ENCODE measurements at places on chromosomes 7 and 10.

- H3K27me3 ChIP-seq: no peaks in the 10 kb centered on the region
- H3K27ac ChIP-seq: no peak overlapping the region
- H3K4me3 ChIP-seq: no peak overlapping the region
- no peaks in the 10 kb centered on the region for H3K36me3 ChIP-seq
- no peaks in the 10 kb centered on the region for H3K4me1 ChIP-seq
These were observed 4.2 kb downstream of the SUN1 start for GRCh38 chr7:836429-836828.

DNA sequence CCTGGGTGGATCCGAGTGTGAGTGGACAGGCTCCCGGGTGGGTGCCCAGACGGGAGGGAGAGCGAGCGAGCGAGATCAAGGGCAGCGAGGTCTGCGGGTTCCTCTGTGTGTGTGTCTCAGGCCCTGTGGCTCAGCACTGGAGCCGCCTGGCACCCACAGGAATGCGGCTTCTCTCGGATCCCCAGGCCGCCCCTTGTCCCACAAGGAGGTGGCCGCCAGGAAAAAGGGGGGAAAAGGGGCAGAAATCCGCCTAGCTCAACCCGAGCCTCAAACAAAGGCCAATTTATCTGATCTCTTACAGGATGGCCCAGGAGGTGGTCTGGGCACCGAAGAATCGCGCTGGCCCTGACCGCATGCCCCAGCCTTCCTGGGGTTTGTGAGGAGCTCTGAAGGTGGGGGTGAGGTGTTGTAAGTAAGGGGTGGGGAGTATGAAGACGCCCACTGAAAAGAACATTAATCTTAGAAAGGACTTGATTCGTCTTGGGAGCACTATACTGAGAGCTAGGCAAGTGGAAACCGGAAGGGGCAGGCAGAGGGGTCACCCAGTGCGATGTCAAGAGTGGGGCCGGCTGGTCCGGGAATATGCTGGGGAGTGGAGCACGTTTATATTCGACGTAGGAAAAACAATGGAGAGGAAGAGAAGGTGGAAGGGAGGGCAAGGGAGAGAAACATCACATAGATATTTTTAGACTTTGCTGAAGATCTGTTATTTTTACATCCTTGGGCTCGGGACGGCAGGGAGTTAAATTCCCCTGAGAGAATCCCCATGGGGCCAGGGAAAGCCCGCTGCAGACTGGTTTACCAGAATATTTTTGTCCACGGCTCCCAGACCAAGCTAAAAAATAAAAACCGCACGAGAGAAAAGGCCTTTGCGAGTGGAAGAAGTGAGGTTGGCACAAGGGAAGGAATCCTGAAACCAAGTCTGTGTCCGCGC is 7.2 kb downstream of the DLX5 start:
- H3K27me3 ChIP-seq: peaks cover 100% of the 10 kb centered on the region
- DNase-seq: peak; percentile 50

GRCh38 chr7:118352867-118353453 is 128.5 kb downstream of the ANKRD7 start:
- peak; percentile 24 for DNase-seq
- no peaks in the 10 kb centered on the region for H3K4me1 ChIP-seq
- no peak overlapping the region for H3K4me3 ChIP-seq
- no peaks in the 10 kb centered on the region for H3K36me3 ChIP-seq
- no peaks in the 10 kb centered on the region for H3K27me3 ChIP-seq

GRCh38 chr7:94907811-94908322 is 473 bp downstream of the PPP1R9A start:
- no peaks in the 10 kb centered on the region for H3K27me3 ChIP-seq
- peak overlapping the region; percentile 93 for H3K27ac ChIP-seq
- peak; percentile 80 for DNase-seq

GRCh38 chr10:8048281-8049008 is 6.0 kb upstream of the GATA3 start:
- H3K36me3 ChIP-seq: no peaks in the 10 kb centered on the region
- H3K27ac ChIP-seq: no peak overlapping the region
- H3K4me3 ChIP-seq: peak overlapping the region; percentile 30
- H3K27me3 ChIP-seq: peaks cover 100% of the 10 kb centered on the region
- peaks cover 66% of the 10 kb centered on the region for H3K4me1 ChIP-seq

DNA sequence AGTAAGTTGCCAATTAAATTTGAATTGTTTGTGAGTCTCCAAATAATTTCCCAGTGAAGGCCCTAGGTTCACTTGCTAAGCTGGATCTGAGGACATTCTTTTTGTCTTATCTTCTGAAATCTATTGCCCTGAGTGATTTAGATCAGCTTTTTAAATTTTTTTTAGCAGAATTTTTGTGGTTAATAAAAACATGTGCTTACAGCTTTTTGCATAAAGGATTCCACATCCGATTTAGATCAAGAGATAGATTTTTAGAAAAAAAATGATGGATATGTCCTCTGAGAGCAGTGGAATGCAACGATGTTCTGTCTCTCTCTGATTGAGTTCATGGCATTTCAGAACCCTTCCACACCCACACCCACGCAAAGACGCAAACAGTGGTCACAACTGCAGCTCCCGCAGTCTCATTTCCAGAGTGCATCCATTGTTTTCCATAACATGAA is 358.8 kb downstream of the SUGCT start:
- H3K4me3 ChIP-seq: no peak overlapping the region
- H3K27me3 ChIP-seq: no peaks in the 10 kb centered on the region
- no peak overlapping the region for H3K27ac ChIP-seq
- H3K4me1 ChIP-seq: no peaks in the 10 kb centered on the region
- no peaks in the 10 kb centered on the region for H3K36me3 ChIP-seq

GRCh38 chr7:153942036-153942435 is 110.2 kb upstream of the DPP6 start:
- H3K27ac ChIP-seq: no peak overlapping the region
- H3K36me3 ChIP-seq: no peaks in the 10 kb centered on the region
- no peak for DNase-seq

GRCh38 chr7:28853150-28853549 is 105.0 kb downstream of the TRIL start:
- DNase-seq: no peak
- H3K4me1 ChIP-seq: peaks cover 9% of the 10 kb centered on the region
- peak overlapping the region; percentile 60 for H3K4me3 ChIP-seq
- no peaks in the 10 kb centered on the region for H3K36me3 ChIP-seq
- H3K27ac ChIP-seq: no peak overlapping the region

DNA sequence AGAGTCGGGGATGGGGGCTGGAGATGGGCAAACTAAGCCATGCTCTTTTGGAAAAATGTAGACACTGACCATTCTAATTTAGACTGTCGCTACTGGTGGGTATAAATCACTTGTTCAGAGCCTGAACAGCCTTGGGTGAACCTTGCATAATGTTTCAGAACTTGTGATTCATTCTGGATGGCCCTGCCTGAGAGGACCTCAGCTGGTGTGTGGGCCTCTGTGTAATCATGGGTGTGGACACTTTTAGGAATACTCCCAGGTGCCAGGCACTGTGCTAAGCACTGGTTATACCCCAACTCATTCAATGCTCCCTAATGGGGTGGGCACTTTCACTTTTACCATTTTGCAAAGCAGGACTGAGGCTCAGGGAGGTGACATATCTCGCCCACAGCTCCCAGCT is 26.8 kb upstream of the TM9SF3 start:
- peaks cover 6% of the 10 kb centered on the region for H3K4me1 ChIP-seq
- H3K27ac ChIP-seq: no peak overlapping the region
- no peaks in the 10 kb centered on the region for H3K27me3 ChIP-seq

DNA sequence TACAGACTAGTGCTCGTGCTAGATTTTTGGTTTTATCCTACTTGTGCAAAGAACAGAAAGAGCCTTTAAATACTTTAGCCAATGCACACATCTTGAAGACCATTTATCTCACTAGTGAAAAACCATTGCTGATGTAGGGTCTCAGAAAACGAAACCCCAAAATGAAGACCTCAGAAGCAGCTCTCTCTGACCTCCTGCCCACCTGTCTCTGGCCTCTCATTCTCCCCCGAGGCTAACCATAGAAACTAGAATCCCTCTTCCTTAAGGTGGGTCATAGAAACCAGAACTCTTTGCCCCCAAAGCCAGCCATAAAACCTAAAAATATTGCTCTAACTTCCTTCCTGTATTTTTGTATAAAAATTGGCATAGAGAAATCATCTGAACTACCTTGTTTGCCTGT is 112.2 kb downstream of the KIF20B start:
- H3K27me3 ChIP-seq: no peaks in the 10 kb centered on the region
- no peak overlapping the region for H3K27ac ChIP-seq
- no peaks in the 10 kb centered on the region for H3K36me3 ChIP-seq

- peak overlapping the region; percentile 38 for H3K4me3 ChIP-seq
- H3K36me3 ChIP-seq: no peaks in the 10 kb centered on the region
- peak; percentile 81 for DNase-seq
- H3K4me1 ChIP-seq: peaks cover 18% of the 10 kb centered on the region
- no peaks in the 10 kb centered on the region for H3K27me3 ChIP-seq
These were observed 13.4 kb upstream of the WDFY4 start for GRCh38 chr10:48670978-48671913.

GRCh38 chr10:18066947-18067346 is 73.3 kb upstream of the CACNB2 start:
- no peaks in the 10 kb centered on the region for H3K36me3 ChIP-seq
- no peak overlapping the region for H3K4me3 ChIP-seq
- H3K27ac ChIP-seq: no peak overlapping the region
- no peak for DNase-seq
- H3K27me3 ChIP-seq: no peaks in the 10 kb centered on the region

GRCh38 chr7:36109013-36109627 is 43.9 kb upstream of the EEPD1 start:
- no peaks in the 10 kb centered on the region for H3K4me1 ChIP-seq
- DNase-seq: no peak
- no peaks in the 10 kb centered on the region for H3K36me3 ChIP-seq
- no peak overlapping the region for H3K4me3 ChIP-seq

DNA sequence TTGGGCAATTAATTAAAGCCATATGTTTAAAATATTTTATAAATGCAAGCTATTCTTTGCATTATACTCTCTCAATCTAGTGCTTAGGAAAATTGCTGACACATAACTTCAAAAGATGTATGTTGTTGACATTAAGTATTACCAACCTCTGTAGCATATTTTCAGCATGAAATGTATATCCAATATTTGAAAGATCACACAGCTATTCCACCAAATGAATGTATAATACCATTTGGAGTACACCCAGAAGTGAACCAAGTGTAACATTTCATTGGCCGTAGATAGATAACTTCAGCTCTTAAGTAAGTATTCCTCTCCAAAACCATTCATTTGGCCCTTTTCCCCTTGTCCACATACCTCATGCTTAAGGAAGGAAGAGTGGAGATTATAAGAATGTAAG is 104.6 kb downstream of the HECTD2 start:
- H3K27me3 ChIP-seq: no peaks in the 10 kb centered on the region
- H3K4me1 ChIP-seq: no peaks in the 10 kb centered on the region
- no peak overlapping the region for H3K4me3 ChIP-seq
- no peak overlapping the region for H3K27ac ChIP-seq
- no peak for DNase-seq
- H3K36me3 ChIP-seq: no peaks in the 10 kb centered on the region

- no peak overlapping the region for H3K4me3 ChIP-seq
- no peaks in the 10 kb centered on the region for H3K27me3 ChIP-seq
- no peak for DNase-seq
These were observed 8.6 kb downstream of the CAMK2G start for GRCh38 chr10:73865459-73866442.

DNA sequence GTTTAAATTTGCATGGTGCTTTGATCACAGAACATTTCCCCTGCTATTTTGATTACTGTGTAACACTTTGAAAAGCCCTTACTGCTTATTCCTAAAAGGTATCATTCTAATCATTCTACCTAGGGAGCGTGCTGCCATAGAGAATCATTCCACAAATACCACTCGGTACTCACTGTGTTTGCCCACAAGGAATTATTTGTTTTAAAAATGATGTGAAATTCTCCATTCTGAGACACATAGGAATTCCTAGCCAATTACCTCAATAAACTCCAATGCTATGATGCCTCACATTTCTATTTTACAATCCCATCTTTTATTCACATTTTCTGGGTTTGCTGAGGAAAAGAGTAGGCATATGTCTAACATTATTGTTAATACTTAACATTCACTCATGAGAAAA is 16.2 kb upstream of the TES start:
- no peak overlapping the region for H3K27ac ChIP-seq
- no peaks in the 10 kb centered on the region for H3K36me3 ChIP-seq
- H3K4me1 ChIP-seq: no peaks in the 10 kb centered on the region
- no peak overlapping the region for H3K4me3 ChIP-seq

- no peaks in the 10 kb centered on the region for H3K27me3 ChIP-seq
- H3K4me3 ChIP-seq: no peak overlapping the region
- H3K36me3 ChIP-seq: no peaks in the 10 kb centered on the region
- H3K4me1 ChIP-seq: peaks cover 13% of the 10 kb centered on the region
- no peak overlapping the region for H3K27ac ChIP-seq
- DNase-seq: no peak
These were observed 97.8 kb downstream of the AUTS2 start for GRCh38 chr7:69696054-69696591.

DNA sequence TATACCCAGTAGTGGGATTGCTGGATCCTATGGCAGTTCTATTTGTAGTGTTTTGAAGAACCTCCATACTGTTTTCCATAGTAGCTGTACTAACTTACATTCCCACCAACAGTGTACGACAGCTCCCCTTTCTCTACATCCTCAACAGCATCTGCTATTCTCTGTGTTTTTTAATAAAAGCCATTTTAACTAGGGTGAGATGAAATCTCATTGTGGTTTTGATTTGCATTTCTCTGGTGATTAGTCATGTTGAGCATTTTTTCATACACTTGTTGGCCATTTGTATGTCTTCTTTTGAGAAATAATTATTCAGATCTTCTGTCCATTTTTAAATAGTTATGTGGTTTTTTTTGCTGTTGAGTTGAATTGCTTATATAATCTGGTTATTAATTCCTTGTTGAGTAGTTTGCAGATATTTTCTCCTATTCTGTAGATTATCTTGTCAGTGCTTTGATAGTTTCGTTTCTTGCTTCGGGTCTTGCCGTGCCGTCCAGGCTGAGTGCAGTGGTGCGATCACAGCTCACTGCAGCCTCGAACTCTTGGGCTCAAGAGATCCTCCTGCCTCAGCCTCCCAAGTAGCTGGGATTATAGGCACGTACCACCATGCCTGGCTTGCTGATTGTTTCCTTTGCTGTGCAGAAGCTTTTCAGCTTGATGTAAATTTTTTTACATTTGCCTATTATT is 12.0 kb downstream of the MTG1 start:
- DNase-seq: no peak
- H3K4me3 ChIP-seq: no peak overlapping the region
- H3K36me3 ChIP-seq: peaks cover 34% of the 10 kb centered on the region

DNA sequence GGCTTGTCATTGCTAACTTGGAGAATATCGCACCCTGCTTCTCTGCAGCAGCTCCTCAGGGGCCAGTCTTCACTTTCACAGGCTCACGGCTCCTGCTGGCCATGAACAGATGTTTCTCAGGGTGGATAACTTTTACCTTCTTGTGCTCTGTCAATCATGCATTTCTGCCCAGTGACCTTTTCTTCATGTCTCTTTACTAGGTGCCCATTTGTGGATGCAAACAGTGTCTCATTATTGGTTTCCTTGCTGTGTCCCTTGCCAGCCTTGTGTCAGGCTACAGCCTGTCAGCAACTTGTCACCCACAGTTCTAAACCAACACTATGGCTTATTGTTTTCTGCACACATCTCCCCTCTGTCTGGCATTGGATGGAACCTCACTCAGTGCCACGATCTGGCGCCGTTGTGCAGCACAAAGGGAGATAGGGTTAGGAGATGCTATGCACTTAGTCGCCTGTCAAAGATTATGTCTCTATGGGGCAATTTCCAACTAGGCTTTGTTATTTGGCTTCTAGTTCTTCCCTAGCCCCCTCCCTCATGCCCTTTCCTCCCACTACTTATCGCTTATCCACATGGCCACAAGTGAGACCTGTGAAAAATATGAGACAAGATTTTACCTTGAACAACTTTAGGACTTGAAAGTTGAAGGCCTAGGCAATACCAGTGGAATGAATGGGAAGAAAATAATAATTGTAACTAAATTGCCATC is 45.7 kb upstream of the NXPH1 start:
- H3K27ac ChIP-seq: no peak overlapping the region
- H3K4me1 ChIP-seq: peaks cover 4% of the 10 kb centered on the region
- no peaks in the 10 kb centered on the region for H3K27me3 ChIP-seq
- no peak overlapping the region for H3K4me3 ChIP-seq

All from neural progenitor cell (in vitro differentiated cells).